ENCODE measurements at places on chromosomes 1 and 21.

- no peak for DNase-seq
Observed at GRCh38 chr1:78079580-78079979, 33.8 kb downstream of the GIPC2 start.

DNA sequence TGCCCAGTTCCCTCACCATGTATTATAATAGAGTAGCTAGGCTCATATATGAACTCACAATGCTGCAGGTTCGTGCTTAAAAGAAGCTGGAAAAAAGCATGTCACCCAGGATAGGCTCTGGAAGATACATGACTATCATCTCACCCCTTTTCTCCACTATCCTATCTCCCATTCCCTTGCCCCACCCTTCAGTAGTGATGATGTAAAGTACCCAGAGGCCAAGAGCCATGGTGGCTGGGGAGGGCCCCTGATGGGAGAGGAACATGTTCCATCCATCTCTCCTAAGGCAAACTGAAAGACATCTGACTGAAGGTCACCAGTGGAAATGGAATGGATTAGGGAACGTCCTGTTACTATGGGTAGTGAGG is 20.3 kb upstream of the RBBP5 start:
- DNase-seq, result no peak

DNA sequence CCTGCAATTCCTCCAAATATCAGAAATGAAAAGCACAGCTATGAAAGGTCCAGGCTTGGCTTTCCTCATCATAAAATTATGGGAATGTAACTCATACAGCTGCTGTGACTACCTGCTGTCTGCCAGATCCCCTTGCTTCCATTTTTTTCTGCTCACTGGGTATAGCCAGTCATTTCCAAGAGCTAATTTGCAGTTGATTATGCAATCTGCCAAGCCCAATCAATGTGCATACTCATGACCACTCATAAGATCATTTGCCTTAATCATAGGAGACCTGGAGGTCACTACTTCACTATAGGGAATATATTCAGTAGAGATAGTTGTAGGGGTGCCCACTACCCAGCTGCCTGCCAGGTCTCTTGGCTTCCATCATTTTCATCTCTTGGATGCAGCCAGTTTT is 417.7 kb upstream of the ZRANB2 start:
- DNase-seq, result no peak

GRCh38 chr1:17419626-17420328 is 19.7 kb downstream of the RCC2 start:
- DNase-seq, result peak; percentile 25

- DNase-seq, result no peak
Observed at GRCh38 chr1:97042551-97042950, 321.0 kb downstream of the PTBP2 start.

DNA sequence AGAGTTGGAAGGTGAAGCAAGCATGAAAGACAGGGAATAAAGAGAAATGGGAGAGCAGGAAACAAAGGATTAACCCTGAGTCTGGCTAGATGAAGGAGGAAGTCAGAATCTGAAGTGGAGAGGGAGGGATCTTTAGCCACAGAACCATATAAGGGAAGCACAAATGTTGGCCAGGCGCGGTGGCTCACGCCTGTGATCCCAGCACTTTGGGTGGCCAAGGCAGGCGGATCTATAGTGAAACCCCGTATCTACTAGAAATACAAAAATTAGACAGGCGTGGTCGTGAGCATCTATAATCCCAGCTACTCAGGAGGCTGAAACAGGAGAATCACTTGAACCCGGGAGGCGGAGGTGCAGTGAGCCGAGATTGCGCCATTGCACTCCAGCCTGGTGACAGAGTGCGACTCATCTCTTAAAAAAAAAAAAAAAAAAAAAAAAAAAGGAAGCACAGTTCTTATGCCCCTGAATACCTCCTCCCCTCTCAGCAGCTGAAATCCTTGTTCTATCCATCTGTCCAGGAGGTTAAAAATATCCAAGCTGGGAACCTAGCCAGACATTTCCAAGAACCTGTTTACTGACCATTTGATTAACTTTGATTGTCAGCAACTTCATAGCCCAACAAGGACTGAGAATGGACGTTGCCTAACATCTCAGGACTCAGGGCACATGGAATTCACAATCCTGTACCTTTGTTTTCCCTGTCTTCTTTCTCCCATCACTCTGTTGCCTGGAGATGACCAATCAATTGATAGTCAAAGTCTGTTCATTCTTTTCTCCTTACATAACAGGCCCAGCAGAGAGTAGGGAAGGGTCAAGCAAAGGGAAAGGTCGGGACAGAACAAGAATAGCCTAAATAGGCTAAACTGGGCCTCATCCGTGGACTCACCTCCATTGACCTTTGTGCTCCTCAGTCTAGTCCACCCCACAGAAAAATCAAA is 10.6 kb downstream of the TXNIP start:
- DNase-seq, result no peak

DNA sequence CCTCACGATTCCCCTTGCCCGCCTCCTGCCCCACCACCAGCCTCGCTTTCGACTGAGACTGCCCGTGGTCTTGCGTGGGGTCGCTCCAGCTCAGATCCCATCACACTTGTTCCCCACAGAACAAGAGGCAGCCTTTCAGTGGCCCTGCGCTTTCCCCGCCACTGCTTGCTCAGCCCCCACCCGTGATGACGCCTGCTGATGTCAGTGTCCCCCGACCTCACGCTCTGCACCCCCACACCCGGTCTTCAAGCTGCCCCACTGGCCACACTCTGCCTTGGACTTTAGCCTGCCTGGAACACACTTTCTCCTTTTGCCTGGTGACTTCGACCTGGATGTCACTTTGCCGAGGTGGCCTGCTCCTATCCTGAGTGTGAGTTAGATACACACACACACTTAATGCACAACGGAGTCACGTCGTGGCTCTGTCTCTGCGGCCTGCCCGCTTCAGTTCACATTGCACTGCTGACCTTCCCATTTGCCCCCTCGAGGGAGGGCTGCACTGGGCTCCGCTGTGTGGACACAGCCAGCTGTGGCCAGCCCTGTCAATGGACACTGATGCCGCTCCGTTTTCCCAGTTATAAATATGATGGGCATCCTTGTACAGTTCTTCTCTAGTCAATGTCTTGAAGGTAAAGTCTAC is 13.0 kb downstream of the AGPAT3 start:
- DNase-seq, result no peak

- DNase-seq, result no peak
Observed at GRCh38 chr1:167789501-167789900, 67.7 kb downstream of the MPZL1 start.

GRCh38 chr1:9612871-9613624 is 24.3 kb downstream of the TMEM201 start:
- DNase-seq, result no peak

GRCh38 chr21:41612674-41613532 is 104.9 kb upstream of the TMPRSS2 start:
- no peak for DNase-seq

- DNase-seq, result no peak
Observed at GRCh38 chr1:218946147-218946546, 227.5 kb upstream of the LYPLAL1 start.

- DNase-seq, result no peak
Observed at GRCh38 chr1:239367196-239367810, 19.1 kb upstream of the CHRM3 start.

DNA sequence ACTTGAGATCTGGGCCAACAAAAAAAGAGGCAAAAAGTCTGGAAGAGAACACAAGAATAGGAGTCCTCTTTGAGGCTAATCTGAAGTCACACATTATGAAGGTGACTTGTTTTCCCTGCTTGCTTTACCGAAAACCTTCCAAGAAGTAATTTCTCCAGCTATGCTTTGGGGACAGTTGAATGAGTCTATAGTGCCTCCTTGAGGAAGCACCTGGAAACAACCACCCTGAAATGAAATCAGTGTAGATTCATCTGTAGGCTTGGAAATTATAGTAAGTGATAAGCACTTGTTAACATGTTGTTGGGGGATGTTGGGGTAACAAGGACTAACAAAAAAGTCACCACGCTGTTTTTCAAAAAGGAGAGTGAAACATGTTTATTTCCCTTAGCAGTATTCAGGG is 23.4 kb upstream of the RPTN start:
- DNase-seq, result no peak

- DNase-seq, result no peak
Observed at GRCh38 chr1:27074175-27074780, 61.6 kb upstream of the TENT5B start.

GRCh38 chr21:26405735-26406361 is 167.2 kb downstream of the CYYR1 start:
- DNase-seq, result no peak
